Activated CD4-positive, alpha-beta T cell treated with anti-CD3 and anti-CD28 coated beads for 1 hour (primary cell): ENCODE measurements at places on chromosomes 3 and 15.

DNA sequence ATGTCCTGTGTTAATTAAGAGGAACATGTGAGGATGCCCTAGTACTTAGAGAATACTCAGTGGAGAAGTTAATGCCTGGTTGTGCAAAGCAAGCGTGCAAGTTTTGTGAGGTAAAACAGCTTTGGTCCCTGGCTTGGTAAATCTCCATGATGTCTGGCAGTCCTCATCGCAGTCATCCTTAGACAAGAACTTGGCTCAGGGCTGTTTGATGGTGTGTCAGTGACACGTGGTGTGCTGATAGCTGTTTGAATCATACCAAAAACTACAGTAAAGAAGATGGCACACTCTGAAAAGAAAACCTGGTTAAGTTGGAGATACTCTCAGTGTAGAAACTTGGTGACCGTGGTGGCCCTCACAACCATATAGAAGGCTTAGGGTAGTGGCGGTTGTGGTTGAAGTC lies 361.7 kb downstream of the FEZF2 start:
- no peak for DNase-seq

GRCh38 chr15:48391950-48392349 lies 60.7 kb downstream of the DUT start:
- no peak for DNase-seq

GRCh38 chr15:65724464-65725215 lies 67.5 kb downstream of the DENND4A start:
- no peak for DNase-seq

DNA sequence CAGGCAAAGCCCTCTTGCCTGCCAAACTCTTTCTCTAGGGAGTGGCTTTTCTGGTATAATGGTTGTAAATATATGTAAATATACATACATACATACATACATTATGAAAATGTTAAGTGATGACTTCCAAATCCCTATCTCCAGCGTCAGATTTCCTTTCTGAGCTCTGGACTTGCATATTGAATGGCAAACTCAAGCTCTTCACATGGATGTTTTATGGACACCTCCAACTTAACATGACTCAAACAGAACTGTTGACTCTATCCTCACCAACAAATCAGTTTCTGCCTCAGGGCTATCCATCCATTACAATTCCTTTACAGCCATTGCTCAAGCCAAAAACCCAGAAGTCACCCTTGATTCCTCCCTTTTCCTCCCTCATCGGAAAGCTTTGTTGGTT lies 45.1 kb downstream of the ADAMTSL3 start:
- no peak for DNase-seq

GRCh38 chr3:110708156-110708555 lies 363.5 kb upstream of the NECTIN3 start:
- no peak for DNase-seq

DNA sequence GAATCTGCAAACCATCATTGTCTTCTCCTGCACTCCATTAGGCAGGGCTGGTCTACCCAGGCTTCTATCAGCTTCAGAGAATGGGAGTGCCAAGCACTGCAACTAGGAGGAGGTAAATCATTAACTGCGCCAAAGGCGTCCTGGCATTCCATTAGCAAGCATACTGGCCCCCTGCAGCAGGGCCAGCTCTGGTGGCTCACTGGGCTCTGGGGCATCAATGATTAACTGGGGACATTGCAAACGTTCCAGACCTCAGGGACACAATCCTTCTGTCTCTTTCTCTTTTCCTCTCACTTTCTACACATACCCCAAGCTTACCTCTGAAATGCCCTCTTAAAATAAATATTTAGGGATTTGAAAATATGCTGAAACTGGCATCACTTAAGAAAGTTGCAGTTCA lies 129.0 kb downstream of the MYLK start:
- no peak for DNase-seq

DNA sequence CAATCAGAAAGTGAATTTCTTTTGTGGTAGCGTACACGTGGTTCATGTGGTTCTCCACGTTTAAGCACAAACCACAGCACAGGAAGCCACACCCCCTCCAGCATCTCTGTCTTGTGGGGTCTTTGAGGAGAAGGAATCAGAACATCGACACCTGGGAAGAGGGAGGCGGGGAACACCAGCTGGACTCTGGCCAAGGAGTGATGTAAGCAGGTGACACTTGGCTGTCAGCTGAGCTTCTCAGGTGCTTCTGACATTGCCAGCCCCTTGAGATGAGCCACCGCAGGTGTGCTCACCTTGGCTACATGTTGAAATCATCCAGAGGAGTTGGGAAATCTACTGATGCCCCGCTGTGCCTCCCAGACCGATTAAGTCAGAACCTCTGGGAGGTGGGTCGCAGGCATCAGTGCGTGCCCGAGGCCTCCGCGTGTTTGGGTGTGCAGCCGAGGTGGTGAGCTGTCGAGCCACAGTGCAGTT lies 85.0 kb downstream of the FAM81A start:
- DNase-seq: no peak

GRCh38 chr3:100500320-100500880 lies 8.0 kb downstream of the TMEM45A start:
- no peak for DNase-seq
